ENCODE measurements at places on chromosomes 2 and 18.

DNA sequence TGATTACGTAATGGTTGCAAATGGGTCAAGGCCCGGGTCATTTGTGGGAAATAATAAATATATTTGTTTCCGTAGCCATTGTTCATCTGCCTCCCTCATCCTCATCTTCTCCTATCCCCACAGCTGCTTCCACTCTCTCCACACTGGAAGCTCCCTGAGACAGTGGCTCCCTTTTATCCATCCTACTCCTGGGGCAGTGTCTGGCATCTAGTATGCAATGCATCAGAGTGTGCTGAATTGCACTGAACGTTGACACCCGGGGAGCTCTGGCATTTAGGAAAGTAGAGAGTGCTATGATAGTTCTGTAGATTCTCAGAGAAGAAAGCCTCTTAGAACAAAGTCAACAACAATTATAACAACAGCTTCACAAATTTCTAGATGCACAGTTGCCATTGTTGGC is 45.5 kb upstream of the NAB1 start:
- no peak for DNase-seq

GRCh38 chr2:46504685-46505471 is 25.5 kb downstream of the TMEM247 start:
- no peak for DNase-seq

- no peak for DNase-seq
Observed at GRCh38 chr2:4356109-4356508, 652.7 kb downstream of the DCDC2C start.

GRCh38 chr2:69642709-69643601 is 584 bp downstream of the AAK1 start:
- DNase-seq = peak; percentile 42

- no peak for DNase-seq
Observed at GRCh38 chr2:10345813-10346212, 43.1 kb downstream of the HPCAL1 start.

DNA sequence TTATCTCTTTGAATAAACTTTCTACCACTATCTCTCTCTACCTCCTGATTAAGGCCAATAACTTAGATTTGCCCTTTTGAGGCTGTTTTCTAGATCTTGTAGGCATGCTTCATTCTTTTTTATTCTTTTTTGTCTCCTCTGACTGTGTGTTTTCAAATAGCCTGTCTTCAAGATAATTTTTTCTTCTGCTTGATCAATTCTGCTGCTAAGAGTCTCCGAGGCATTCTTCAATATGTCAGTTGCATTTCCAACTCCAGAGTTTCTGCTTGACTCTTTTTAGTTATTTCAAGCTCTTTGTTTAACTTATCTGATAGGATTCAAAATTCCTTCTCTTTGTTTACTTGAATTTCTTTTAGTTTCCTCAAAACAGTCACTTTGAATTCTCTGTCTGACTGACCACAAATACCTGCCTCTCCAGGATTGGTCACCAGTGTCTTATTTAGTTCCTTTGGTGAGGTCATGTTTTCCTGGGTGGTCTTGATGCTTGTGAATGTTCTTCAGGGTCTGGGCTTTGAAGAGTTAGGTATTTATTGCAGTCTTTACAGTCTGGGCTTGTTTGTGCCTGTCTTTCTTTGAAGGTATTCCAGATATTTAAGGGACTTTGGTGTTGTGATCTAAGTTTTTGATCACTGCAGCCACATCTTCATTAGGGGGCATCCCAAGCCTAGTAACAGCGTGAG is 197.3 kb upstream of the STK17B start:
- no peak for DNase-seq

DNA sequence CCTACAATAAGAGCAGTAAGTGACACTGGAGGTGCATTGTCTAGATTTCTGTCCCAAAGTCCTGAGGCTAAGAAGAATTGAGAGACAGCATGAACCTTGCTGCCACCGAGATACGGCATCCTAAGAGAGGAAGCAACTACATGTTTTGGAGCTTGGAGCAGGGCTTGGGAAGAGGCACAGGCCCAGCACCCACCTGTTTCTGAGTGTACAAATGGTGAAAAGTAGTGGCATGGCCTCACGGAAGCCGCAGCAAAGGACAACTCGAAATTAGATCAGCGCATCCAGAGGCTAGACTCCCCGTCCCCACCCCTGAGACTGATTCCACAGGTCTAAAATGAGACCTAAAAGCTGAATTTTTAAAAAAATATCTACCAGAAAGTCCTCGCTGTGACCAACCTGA is 127.5 kb downstream of the PTGR3 start:
- no peak for DNase-seq

GRCh38 chr18:9818423-9818734 is 67.4 kb upstream of the TXNDC2 start:
- DNase-seq = no peak

- DNase-seq = no peak
Observed at GRCh38 chr2:68203587-68203986, 45.9 kb downstream of the PNO1 start.

DNA sequence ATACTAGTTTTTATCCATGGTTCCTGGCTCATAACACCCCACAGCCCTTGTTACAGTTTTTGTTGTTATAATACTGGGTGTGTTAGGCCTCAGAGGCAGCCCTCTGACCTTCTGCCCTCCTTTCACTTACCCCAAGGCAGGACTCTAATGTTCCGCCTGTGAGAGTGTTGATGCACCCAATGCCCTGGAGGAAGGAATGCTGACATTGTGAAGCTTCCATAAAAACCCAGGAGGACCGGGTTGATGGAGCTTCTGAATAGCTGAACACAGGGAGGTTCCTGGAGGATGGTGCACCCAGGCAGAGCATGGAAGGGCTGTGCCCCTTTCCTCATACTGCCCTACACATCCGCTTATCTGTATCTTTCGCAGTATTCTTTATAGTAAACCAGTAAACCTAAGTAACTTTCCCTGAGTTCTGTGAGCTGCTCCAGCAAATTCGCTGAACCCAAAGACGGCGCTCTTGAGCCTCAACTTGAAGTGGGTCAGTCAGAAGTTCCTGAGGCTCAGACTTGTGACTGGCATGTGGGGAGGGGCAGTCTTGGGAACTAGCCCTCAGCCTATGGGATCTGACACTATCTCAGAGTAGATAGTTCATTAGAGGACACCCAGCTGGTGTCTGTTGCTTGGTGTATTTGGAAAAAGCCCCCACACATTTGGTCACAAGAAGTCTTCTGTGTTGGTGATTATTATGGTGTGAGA is 10.4 kb downstream of the STON1 start:
- no peak for DNase-seq

DNA sequence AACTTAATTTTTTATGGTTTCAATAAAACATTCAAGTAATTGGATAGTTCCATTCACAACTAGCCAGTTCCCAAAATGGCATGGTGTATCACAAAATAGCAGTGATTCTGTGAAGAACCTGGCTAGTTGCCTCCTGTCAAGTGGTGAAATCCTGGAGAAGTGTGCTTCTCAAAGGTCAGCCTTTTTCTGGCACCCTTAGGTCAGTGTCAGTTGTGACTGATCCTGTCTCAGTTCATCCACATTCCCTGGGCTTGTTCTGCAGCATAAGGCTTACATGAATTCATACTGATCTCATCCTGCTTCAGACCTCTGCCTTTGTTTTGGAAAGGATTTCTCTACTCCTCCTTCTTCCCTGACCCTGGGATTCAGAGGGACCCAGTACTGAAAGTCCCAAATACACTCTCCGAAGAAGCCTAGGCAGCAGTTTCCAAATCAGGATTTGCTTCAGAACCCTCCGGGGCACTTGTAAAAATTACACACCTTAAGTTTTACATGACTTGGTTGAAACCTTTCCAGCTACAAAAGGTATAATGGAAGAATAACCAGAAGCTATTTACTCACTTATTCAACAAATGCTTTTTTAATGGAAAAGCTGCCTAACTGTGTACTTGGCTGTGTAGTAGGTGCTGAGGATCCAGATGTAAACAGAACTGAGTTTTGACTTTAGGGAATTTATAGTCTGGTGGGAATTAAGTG is 11.0 kb downstream of the MAP3K20 start:
- DNase-seq = no peak

GRCh38 chr18:31510319-31510718 is 12.3 kb downstream of the DSG2 start:
- DNase-seq = no peak

- DNase-seq = no peak
Observed at GRCh38 chr2:198762441-198762840, 695.3 kb downstream of the SATB2 start.

- no peak for DNase-seq
Observed at GRCh38 chr2:152560873-152561595, 156.2 kb downstream of the PRPF40A start.

DNA sequence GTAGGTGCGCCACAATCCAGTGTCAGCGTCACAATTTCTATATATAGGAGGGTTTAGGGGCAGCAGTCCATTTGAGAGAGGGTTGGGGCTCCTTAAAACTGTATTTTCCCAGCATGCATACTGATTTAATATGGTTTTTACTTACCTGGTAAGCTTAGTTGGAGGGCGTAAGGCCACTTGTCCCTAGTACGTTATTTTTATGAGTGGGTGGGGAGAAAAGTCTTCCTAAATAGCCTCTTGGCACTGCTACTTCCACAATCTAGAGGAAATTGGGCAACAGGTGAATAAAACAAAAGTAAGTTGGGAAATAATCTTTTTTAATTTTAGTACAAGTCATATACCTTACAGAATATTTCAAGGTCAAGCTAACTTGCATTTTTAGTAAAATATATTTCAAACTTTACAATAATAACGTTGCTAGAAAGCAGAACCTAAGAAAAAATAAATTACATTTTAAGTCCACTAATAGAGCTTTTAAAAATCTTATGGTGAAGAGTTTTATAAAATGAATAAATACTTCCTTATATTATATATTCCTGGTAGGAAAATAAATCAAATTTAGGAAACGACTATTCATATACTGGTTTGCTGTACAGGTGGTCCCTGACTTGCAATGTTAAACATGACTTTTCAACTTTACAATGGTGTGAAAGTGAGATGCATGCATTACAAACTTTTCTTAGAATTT is 20.9 kb downstream of the DHRS9 start:
- no peak for DNase-seq

GRCh38 chr2:222307978-222308730 is 9.4 kb upstream of the PAX3 start:
- DNase-seq = no peak
